ENCODE measurements at places on chromosomes 11 and 22.

DNA sequence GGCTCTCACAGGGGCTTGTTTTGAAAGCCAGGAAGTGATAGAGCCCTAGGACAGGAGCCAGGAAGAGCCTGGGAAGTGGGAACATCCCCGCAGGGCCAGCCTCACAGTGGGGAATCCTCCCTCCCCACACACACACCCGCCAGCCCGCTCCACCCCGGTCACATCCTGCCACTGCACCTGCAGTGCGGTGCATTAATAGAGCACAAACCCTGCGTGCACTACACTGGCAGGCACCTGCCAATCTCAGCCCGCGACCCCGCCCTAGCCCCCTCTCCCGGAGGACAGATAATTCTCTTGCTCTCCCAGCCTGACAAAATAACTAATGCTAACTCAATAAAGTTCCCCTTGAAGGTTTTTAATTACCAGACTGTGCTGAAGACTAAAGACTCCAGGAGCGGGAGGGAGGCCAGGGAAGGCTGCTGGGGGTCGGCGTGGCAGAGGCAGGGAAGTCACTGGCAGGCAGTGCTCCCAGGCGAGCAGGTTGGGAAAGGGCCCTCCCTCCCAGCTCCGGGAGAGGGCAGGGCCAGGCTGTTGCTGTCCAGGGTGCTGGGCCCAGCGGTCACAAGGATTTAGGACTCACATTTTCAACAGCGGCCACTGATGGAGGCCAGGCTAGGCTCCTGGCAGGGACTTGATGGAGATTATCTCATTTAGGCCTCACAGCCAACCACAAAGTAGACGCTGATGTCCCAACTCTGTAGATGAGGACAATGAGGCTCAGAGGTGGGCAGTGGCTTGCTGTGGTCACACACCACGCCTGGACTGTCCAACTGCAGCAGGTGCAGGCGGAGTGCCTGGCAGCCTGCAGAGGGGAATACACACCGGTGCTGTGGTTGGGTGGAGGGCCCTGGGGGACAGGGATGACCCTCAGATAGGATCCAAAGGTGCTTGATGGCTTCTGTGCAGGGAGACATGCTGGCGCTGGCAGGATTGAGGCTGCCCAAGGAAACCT, 23.9 kb upstream of the TCF20 start:
- DNase-seq, result peak; percentile 51

GRCh38 chr11:64285885-64286800, 495 bp downstream of the GPR137 start:
- DNase-seq, result no peak

- DNase-seq, result no peak
Measured at GRCh38 chr22:27107824-27108223, 450.4 kb downstream of the MIAT start.

DNA sequence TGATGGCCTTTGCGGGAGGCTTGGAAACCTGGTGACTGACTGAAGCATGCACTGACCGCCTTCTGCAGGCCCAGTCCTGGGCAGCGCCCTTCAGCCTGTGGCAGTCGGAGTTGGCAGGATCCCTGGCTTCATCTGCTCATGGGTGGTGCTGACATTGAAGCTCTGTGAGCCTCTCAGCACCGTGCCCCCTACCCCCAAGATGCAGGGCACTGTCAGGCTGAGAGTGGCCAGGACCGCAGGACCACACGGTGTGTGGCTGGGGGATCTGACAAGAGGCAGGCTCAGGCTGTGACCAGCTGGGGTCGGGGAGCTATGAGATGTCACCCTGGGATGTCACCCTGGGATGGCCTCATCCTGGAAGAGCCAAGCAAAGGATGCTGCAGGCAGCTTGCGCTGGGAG, 32.7 kb downstream of the TBC1D22A start:
- DNase-seq, result no peak

GRCh38 chr11:55920537-55920936, 6.2 kb upstream of the OR5W2 start:
- DNase-seq, result no peak

DNA sequence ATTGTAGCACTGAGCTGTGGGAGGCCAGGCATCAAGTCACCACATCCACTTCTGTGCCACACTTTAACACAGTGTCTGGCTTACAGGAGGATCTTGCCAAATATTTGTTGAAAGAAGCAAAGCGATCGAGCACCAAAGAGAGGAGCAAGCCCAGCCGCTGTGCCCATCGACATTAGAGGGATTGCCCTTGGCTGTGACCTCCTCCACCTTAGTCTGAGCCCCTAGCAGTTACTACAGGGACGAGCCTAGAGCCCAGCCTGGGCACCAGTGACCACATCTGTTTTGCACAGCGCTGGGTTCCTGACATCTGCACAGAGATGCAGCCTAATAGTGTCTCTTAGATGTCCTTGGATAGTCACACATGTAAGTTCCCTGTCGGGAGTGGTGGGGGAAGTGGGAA, 17.7 kb downstream of the GRIK4 start:
- no peak for DNase-seq

DNA sequence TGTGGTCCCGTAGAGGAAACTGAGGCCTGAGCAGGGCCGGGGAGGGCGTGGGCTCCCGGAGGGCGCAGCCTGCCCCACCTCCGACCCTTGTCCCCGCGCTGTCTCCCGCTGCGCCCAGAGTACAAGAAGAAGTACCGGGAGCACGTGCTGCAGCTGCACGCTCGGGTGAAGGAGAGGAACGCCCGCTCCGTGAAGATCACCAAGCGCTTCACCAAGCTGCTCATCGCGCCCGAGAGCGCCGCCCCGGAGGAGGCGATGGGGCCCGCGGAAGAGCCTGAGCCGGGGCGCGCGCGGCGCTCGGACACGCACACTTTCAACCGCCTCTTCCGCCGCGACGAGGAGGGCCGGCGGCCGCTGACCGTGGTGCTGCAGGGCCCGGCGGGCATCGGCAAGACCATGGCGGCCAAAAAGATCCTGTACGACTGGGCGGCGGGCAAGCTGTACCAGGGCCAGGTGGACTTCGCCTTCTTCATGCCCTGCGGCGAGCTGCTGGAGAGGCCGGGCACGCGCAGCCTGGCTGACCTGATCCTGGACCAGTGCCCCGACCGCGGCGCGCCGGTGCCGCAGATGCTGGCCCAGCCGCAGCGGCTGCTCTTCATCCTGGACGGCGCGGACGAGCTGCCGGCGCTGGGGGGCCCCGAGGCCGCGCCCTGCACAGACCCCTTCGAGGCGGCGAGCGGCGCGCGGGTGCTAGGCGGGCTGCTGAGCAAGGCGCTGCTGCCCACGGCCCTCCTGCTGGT, 1.9 kb downstream of the NLRP6 start:
- peak; percentile 56 for DNase-seq

GRCh38 chr11:64654958-64655541, 64.0 kb downstream of the SLC22A12 start:
- DNase-seq, result no peak
